ENCODE measurements at places on chromosomes 1 and 21. TPM values are rescaled to one million over a fixed set of nuclear protein-coding genes. Genes with fewer than 3 reads are reported as not detected.

- ATAC-seq: peak; percentile 82
These were observed 126.7 kb upstream of the KIAA0040 start for GRCh38 chr1:175319112-175319911.

DNA sequence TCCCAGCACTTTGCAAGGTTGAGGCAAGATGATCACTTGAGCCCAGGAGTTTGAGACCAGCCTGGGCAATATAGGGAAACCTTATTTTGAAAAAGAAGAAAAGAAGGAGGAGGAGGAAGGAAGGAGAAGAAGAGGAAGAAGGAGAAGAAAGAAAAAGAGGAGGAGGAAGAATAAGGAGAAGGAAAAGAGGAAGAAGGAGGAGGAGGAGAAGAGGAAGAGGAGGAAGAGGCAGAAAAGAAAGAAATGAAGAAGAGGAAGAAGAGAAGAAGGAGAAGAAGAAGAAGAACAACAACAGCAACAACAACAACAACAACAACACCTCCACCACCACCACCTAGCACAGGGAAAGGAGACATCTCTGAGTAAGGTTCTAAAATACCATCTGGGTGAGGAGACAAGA, 10.6 kb downstream of the SELENBP1 start:
- no peak for ATAC-seq

DNA sequence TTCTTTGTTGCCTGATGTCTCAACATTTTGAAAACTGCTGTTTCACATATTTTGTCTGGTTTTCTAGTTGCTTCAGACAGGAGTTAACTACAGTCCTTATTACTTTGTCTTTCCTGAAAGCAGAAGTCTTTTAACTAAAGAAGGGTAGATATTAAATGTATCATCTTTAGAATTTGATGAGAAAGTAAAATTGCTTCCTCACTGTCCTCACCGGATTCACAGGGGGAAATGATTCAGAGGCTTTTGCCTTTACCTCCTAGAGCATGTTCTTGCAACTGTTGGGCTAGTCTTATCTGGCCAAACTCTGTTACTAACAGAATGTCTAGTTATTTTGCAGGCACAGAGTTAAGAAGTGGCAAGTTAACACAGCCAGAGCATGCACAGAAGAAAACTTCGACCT, 107.2 kb upstream of the VAV3 start:
- ATAC-seq: no peak

GRCh38 chr21:42160111-42160721, 58.7 kb upstream of the ABCG1 start:
- ATAC-seq: no peak

Gene ARHGEF11
- total RNA-seq: 13.2 TPM

Gene KRTAP7-1
- total RNA-seq: not detected

Measured in esophagus mucosa (tissue), 1 donor.